ENCODE measurements at places on chromosomes 3 and 15.

- no peak for DNase-seq
Measured at GRCh38 chr3:150635076-150635475, 32.0 kb downstream of the SELENOT start.

GRCh38 chr3:177672252-177672911 is 475.1 kb upstream of the TBL1XR1 start:
- no peak for DNase-seq

- no peak for DNase-seq
Measured at GRCh38 chr3:52779837-52780585, 2.6 kb downstream of the ITIH1 start.

DNA sequence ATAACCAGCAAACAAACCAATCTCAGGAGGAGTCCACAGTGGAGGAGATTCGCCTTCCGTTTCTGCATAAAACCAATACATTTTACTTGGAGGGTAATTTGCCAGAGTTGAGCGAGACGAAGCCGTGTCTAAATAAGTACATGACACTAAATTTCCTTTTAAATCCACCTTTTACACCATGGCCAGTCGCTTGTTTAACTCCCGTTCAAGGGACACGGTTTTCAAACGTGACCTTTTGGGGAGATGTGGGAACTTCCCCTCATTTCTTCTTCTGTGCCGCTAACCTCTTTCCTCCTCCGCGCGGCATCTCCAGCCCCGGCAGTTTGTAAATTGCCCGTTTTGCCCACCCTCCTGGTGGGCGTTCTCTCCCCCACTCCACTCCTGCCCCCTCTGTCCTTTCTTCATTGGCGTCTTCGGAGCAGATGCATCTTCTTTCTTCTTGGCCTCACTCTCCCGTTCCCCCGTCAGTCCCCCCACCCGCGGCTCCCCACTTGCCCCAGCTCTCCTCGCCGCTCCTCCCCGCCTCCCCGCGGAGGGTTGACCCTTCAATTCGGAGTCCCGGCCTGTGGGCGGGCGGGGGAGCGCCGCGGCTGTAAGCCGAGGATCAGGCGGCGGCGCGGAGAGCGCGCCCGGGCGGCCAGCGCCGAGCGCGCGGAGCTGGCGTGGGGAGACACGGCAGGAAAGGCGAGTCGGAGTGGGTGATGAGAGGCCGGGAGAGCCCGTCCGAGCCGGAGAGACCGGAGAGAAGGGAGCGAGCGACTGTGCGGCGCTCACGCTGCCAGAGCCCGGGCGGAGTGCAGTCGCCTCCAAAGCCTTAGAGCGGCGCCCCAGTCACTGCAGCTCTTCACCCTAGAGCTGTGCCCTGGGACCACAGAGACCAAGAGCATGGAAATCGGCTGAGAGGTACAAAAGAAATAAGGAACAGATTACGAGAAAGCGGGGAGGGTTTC is at the start of gene NLGN1:
Gene NLGN1, plus strand, starts transcription at position 584 of the 950 bp plus-strand sequence.
- DNase-seq, result peak; percentile 71

GRCh38 chr3:73326396-73326795 is 264.9 kb downstream of the EBLN2 start:
- DNase-seq, result no peak

- DNase-seq, result no peak
Measured at GRCh38 chr15:78034495-78035191, 42.9 kb downstream of the TBC1D2B start.

DNA sequence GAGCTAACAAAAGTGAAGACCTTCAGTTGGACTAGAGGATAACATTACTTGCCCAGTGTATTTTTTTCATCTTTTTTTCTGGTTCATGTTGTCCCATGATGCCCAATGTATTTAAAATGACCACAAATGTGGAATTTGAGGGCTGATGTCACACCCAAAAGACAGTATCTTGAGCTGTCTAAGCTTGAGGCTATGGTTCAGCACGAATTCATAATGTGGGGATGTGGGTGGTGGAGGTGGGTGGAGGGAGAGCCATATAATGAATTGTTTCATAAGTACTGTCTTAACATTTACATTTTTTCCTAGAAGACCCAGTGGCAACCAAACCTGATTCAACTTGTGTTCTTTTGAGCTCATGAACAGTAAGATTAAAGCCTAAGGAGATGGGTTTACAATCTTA is 37.5 kb downstream of the CHAC1 start:
- no peak for DNase-seq

- no peak for DNase-seq
Measured at GRCh38 chr3:195558602-195559001, 15.5 kb upstream of the PPP1R2 start.

GRCh38 chr15:66927201-66928077 is 138.0 kb upstream of the SMAD3 start:
- DNase-seq, result no peak

- DNase-seq, result no peak
Measured at GRCh38 chr3:123122525-123123315, 55.9 kb downstream of the PDIA5 start.

DNA sequence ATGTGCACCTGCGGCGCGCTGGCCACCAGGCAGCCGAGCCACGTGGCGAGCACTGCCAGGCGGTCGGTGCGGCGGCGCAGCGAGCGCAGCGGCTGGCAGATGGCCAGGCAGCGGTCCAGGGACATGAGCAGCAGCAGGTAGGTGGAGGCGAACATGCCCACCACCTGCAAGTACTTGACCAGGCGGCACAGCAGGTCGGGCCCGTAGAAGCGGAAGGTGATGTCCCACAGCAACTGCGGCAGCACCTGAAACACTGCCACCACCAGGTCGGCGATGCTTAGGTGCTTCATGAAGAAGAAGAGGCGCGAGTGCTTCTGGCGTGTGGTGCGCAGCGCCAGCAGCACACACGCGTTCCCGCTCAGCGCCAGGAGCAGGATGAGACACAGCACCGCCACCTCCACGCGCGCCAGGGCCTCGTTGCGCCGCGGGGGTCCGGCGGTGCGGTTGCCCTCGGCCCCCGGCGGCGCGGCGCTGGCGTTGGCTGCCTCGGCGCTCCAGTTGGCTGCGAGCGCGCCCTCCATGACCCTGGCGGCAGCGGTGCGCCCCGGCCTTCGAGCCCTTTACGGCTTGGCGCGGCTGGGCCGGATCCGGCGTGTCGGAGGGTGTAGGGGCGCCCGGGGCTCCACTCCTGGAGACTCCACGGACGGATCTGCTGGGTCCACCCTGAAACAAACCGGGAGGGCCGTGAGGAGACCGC is 1.6 kb downstream of the OXTR start:
- DNase-seq, result peak; percentile 37

- no peak for DNase-seq
Measured at GRCh38 chr3:107637416-107638183, 114.8 kb downstream of the BBX start.

GRCh38 chr15:47846876-47847275 is 129.6 kb downstream of the SEMA6D start:
- DNase-seq, result no peak

DNA sequence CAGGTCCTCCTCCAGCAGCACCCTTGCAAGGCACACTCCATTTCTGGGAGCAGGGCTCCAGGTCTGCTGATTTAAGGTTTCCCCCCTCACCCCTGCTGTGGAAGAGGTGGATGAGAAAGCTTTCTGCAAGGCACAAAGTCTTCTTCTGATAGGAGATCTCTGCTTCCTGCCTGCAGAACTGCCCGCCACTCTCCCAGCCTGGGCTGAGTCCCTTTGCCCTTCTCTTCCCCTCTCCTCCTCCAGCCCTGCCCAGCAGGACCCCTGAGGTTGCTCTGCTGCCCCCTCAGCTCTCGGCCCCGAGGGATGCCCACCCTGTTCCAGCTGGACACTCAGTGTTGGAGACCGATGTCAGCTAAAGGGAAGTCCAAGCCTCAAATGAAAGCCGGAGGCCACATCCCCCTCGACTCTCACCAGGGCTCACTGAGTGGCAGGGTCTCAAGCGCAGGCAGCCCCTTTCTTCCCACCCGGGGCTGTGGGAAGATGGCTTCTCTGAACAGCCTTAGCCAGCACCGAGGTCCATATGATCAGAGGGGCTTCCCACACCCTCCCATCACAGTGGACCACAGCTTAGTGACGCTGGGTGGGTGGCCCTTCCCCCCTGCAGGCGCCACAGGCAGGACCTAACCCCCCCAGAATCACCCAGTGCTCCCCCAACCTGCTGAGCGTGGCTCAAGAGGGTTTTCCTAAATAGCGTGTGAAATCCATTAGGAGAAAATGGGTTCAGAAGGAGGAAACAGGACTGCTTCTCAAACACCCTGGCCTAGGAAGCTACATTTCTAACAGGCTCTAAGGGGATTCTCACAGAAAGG is 4.0 kb downstream of the ATP10A start:
- no peak for DNase-seq

DNA sequence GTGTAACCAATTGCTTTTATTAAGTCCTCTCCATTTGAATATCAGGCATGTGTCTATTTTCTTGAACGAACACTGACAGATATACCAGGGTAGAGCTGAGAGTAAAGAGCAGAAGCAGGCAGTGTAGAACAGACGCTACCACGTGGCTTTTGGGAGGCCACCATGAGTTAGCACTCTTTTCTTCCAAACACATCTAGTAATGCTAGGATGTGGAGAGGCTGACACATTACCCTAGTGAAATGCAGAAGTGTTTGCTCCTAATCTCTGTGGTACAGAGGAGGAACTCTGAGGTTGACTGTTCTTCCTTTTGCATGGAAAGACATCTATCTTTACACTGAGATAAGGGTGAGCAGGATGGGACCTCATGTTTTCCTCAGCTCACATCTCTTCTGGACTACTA is 216.3 kb downstream of the SATB1 start:
- no peak for DNase-seq

DNA sequence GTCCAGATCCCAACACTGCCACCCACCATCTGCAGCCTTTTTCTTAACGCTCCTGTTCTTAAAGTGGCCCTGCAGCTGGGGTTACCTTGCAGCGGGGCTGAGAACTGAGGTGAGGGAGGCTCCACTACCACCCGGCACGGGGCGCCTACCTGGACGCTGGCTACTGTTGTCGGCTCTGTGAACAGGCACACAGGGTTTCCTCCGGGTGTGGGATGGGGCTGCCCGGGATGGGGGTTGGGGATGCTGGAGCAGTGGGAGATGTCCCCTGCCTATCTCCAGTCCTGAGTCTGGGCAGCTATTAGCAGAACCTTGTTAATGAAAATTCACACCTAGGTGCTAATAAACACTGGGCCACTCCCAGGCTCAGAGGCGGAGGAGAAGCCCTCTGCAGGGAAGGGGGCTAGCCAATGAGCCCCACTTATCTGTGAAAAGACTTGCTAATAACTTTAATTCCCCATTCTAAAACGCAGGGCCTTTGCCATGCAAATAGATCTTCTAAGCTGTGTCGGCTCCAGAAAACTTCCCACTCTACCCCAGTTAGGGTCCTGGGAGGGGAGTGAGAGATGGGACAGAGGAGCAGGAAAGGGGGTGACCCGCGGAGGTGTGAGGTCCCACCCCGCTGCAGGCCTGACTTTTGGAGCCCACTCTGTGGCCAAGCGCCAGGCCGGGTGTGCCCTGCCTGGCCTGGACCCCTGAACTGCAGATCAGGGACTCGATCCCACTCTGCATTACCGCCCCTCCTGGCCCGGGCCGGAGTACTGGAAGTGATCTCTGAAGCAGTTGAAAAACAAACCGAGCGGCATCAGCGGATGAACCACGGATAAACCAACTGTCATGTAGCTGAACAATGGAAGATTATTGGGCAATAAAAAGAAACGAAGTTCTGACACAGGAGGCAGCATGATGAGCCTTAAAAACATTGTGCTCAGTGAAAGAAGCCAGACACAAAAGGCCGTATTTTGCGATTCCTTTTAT is 3.1 kb downstream of the MESP1 start:
- no peak for DNase-seq

GRCh38 chr3:128193168-128193567 is 39.9 kb downstream of the EEFSEC start:
- DNase-seq, result no peak

DNA sequence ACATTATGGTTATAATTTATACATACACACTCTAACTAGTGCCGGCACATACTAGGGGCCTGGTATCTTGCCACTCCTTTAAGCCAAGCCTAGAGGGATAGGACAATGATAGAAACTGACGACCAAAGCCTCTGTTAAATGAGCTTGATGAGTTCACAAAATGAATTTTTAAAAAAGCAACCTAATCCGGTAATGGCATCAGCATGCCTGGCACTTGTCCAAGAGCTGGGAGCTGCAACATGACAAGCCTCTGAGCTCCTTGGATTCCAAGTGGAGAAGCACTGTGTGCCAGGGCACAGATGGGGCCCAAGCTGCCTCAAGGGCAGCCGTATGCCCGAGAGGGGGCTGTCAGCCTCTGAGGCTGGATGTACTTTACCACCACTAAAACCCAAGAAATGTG is 9.7 kb downstream of the ETV5 start:
- DNase-seq, result peak; percentile 80

DNA sequence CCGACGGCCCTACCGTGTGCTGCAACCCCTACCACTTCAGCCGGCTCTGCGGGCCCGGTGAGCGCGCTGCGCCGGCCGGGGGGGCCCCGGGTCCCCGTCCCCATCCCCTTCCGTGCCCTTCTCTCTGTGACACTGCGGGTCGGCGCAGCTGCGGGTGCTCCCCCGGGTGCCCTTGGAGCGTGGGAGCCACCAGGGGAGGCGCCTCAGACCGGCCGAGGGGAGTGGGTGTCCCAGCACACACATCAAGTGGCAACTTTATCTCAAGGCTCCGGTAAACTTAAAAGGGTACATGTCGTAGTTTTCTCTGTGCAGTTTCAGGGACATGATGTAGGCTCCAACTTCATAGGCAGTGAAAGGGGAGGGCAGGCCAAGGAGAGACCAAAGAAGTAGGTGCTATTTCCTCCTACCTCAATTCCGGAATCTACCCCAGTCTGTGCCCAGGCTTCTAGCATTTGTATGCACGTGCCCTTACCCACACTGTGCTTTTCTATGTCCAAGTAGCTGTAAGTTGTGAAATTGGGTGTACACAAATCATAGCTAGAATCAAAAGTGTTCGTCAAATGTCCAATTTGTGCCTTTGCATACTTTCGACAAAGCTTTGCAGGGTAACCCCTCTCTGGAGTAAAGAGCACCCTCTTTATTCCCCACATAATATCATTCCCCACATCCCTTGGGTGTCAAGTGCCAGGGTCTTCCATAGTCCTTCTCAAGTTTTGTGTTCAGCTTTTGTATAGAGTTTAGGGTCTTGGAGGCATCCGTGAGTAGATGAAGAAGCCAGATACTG is 2.2 kb downstream of the SMAD6 start:
- no peak for DNase-seq

DNA sequence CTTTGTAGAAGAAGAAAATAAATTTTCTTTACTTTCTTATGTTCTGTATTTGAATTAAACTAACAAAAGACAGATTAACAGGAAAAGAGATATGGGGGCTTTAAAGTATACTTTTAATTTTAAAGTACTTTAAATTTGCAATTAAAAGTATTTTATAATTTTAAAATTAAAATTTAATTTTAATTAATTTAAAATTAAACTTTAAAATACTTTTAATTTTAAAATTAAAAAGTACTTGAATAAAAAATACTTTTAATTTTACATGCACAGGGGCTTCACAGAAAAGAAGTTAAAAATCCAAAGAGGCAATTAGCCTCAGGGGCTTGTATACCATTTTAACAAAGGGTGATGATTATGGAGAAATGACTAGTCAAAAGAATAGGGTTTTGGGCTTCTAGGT is 420.5 kb upstream of the TGFBR2 start:
- no peak for DNase-seq

DNA sequence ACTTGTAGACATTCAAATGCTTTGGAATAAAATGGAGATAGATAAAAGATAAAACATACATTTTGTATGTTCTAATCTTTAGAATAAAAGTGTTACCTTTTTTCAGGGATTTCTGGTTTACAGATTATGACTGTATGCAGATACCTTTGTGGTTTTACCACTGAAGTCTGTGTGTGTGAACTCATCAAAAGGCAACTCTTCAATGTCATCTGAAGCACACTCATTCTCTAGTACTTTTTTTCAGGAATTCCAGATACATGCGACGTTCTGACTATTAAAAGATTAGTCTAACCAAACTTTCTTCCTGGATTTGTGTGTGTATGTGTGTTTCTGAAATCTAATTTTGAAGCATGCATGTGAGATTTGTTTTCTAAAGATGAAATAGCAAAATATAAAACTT is 188.6 kb downstream of the NLGN1 start:
- peak; percentile 24 for DNase-seq

Data from fibroblast of skin of abdomen (primary cell).